Kasumi-1 (cell line): ENCODE measurements at places on chromosomes 7 and 10.

GRCh38 chr7:43123457-43123856 lies 11.0 kb downstream of the HECW1 start:
- DNase-seq: no peak

DNA sequence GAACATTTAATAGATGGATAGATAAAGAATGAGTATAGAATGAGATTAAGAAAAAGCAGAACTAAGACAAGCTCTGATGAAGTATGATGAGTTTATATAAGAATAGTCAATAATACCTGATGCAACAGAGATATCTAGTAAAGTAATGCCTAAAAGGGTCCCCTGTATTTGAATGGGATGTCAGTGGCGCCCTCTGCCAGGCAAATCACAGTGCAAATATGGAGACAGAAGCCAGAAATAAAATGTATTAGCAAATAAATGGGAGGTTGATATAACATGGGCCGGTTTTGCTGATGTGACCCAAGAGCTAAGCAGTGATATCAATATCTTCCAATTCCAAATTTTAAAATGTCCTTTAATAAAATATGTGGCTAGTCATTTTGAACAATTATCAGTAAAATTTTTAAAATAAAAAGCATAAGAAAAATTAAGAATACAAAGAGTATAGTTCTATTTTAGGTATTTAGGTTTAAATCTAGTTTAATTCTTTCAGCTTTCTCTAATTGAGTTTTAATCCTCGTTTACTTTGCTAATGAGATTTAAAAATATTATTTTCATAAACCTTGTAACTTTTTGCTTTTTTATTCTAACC lies 62.6 kb downstream of the ADK start:
- DNase-seq: peak; percentile 75

DNA sequence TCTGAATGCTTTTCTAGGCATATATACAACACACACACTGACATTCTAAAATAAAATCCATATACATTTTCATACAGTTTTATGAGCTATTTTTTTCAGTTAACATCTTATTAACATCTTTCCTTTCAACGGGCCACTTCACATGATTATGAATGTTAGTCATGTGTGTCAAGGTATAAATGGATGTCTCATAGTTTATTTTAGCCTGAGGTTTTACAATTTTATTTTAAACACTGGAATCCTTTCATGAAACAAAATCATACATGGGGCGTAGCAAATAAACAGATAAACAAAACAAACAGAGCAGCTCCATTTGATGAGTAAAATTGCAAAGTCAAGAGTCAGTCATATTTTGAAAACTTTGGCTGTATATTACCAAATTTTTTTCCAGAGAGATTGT lies 120.1 kb upstream of the AOAH start:
- DNase-seq: no peak

DNA sequence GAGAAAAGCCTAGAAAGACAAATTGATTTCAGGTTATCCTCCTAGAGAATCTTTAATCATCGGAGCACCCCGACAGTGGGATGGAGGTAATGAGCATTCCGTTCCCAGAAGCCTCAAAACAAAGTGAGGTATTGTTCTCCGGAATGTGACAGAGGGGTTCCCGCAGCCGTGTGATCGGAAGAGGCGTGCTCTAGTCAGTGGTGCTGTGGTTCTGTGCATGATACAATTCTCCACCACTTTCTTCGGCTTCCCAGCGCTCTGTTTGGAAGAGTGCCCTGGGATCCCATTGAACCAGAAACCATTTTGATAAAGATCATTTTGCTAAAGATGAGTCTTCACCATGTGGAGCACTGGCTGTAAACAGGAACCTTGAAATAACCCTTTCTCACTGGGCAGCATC lies 434.6 kb downstream of the PAXIP1 start:
- no peak for DNase-seq

- no peak for DNase-seq
Measured at GRCh38 chr10:59724098-59724938, 14.7 kb upstream of the SLC16A9 start.
